ENCODE measurements at places on chromosomes 13 and 19. TPM values are rescaled to one million over a fixed set of nuclear protein-coding genes. Genes with fewer than 3 reads are reported as not detected.

Gene EVI5L
- polyA plus RNA-seq = 20.5 TPM

Gene KASH5
- polyA plus RNA-seq = not detected

Gene TNPO2
- polyA plus RNA-seq = 18.0 TPM

Gene CD209
- polyA plus RNA-seq = 0.53 TPM

Gene TEKTIP1
- not detected for polyA plus RNA-seq

All from heart left ventricle (tissue), 16 donors.